ENCODE measurements at places on chromosomes 1 and 21.

GRCh38 chr1:245500546-245500945 is 345.8 kb downstream of the KIF26B start:
- peak; percentile 87 for DNase-seq

- DNase-seq = peak; percentile 46
Measured at GRCh38 chr1:200437556-200438203, 27.8 kb upstream of the ZNF281 start.

- DNase-seq = no peak
Measured at GRCh38 chr1:110873856-110874255, 908 bp downstream of the CD53 start.

GRCh38 chr1:234617131-234617985 is 7.4 kb upstream of the IRF2BP2 start:
- peak; percentile 74 for DNase-seq

DNA sequence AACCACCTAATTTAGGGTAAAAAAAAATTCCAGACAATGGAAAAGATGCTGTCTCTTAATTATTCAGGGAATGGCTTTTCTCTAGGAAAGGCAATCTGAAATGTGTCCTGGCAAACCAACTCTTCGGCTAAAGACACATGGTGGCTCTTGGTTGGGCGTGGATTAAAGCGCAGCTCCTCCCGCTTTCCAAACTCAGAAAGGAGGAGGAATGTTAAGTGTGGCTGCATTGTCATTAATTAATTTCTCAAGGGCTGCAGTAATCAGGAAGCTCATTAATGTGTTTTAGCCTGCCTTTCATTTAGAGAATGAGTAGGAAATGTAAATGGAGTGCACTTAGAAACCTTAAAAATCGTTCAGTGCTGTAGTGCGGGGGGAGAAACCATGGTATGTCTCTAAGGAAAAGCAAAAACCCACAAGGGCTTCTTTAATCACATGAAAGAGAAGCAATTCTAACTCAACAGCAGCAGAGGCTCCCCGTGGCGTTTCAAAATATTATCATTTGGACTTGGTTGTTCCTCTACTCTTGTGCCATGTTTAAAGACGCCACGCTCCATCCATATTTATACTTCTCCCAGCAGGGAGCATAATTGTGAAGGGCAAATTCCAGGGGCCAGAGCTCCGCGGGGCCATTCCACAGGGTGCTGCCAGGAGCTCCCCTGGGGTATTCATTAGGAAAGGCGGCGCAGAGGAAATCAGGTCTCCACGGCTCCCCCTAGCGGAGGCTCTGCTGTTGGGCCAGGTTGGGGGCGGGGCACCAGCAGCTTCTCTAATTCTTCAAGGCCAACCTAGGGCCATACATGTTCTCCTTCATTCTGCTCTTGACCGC is 91.9 kb upstream of the SSX2IP start:
- peak; percentile 43 for DNase-seq

DNA sequence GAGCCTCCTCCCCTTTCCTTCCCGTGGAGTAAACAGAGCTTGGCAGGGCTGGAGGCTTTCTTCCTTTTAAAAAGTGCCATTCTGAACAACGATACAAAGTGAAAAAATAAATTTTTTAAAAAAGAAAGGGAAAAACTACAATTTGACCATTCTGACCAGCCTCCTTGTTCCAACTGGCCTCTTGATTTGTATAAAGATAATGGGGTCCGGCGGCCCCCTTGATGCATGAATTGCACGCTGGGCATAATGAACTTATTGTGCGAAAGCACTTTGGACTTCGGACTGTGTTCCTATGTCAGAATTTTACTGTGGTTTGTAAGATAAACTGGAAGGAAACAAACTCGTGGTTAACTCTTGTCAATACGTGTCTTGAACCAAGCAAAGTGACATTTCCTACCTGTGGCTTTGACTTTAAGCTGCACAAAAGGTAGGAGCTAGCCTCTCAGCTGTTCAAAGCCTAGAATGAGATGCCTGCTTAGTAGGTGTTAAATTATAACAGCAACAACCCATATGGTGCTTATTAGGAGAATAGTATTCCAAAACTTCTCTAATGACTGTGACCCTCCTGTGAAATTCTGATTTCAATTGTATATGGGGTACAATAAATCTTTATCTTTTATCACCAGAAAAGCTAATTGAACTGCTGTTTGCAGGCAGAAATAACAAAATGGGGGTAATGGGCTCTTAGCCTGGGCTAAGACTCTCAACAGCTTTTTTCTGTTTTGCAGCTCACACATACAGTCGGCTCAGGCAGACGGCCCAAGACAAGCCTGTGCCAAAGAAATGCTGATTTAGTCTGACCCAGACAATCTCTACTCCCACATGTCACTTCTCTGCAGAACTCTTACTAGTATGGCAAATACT is 9.3 kb downstream of the IRF2BP2 start:
- DNase-seq = peak; percentile 71

DNA sequence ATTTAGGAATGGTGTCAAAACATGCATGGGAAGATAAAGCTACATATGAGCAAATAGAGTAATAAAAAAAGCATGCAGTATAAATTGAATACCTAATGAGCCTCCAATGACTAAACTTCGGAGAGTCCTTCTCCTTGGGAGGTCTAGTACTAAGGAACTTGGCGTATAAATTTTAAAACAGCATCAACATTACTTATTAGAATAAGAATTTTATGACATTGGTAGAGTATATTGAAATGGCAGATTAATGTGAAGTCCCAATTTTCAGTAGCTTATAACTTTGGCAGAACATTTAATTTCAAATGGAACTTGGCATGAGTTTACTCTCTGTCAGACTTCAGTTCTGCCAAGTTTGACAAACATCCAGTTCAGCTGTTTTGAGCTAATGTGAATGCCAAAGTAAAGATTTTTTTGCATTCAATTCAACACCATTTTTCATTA is 104.7 kb upstream of the RGS18 start:
- peak; percentile 2 for DNase-seq

- no peak for DNase-seq
Measured at GRCh38 chr21:42484966-42485365, 11.1 kb downstream of the RSPH1 start.

- no peak for DNase-seq
Measured at GRCh38 chr1:183721041-183721440, 67.9 kb upstream of the APOBEC4 start.

DNA sequence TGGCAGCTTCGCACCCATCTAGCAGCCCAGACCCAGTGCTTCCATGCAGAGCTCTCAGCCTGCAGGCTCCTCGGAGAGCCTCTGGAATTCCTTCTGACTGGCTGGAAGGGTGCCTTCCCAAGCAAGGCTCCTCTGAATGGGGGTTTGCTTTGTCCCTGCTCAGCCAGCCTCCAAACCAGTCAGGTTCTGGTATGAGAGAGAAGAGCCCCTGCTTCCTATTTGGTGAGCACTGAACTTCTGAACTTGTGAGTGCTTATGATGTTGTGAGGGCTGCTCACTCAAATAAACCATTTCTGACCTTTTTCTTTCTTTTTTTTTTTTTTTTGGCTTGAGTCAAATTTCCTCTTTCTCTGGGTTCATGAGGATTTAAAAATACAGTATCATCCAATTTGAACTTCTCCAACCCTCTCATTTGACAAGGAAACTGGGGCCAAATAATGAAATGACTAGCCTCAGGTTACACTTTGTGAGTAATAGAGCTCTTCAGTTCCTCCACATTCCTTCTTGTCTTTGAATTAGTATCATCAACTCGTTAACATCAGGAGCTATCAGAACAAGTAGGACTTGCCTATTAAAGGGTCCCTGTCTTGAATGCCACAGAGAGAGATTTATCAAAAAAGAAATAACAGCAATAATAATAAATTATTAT is 39.6 kb downstream of the GFI1 start:
- peak; percentile 51 for DNase-seq

DNA sequence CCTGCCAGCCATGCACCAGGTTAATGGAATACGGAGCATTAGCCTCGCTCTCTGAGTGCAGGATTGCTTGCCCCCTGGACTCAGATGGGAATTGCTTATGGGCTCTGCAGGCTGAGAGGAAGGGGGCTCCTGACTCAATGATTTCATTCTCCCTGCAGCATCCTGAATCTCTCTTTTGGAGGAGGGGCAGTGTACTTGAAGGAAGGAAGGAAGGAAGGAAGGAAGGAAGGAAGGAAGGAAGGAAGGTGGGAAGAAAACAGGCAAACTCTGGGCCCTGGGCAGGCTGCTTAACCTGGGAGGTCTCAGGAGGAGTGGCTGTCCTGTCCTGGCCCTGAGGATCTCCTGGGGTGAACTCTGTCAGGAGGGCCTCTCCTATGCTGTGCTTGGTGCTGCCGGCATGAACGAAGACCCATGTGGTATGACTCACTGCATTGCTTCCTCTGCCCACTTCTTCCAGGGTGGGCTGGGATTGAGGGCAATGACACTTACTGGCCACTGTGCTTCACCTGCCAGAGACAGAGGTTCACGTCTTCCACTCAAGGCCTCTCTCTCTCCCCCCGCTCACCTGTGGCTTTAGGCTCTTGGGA is 257.1 kb upstream of the CSF3R start:
- DNase-seq = no peak

DNA sequence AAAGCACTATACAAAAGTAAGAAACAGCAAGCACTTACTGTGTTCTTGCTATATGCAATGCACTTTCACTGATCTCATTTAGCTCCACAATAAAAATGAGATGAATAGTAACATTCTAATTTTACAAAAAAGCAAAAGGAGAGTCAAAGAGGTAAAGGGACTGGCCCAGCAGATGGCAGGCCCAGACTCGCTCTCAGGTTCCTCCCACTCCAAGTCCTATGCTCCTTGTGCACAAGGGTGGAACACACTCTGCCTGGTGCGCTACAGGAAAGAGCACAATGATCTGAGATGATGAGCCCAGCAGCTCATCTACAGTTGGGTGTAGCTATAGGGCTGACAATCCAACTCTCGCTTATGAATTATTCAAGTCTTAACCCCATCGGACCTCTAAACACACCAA is 94.1 kb upstream of the LYST start:
- no peak for DNase-seq

- no peak for DNase-seq
Measured at GRCh38 chr1:1428174-1428573, 7.1 kb upstream of the ANKRD65 start.

DNA sequence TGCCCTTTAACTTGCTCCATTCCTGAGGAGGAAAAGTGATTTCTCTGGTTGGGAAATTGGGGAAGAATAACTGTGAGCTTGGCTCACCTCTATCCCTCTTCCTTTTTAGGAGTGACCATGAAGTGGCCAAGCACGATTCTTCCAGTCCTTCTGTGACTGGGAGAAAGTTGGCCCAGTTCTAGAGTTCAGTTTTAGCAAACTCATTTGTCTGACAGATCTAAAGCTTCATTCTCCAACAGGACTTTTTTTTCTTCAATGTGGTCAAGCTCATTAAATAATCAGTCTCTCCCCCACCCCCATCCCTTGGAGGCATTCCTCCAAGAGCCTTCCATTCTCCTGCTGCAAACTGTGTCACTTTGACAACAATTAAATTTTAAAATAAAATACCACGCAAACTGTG is 6.4 kb upstream of the AGL start:
- no peak for DNase-seq

DNA sequence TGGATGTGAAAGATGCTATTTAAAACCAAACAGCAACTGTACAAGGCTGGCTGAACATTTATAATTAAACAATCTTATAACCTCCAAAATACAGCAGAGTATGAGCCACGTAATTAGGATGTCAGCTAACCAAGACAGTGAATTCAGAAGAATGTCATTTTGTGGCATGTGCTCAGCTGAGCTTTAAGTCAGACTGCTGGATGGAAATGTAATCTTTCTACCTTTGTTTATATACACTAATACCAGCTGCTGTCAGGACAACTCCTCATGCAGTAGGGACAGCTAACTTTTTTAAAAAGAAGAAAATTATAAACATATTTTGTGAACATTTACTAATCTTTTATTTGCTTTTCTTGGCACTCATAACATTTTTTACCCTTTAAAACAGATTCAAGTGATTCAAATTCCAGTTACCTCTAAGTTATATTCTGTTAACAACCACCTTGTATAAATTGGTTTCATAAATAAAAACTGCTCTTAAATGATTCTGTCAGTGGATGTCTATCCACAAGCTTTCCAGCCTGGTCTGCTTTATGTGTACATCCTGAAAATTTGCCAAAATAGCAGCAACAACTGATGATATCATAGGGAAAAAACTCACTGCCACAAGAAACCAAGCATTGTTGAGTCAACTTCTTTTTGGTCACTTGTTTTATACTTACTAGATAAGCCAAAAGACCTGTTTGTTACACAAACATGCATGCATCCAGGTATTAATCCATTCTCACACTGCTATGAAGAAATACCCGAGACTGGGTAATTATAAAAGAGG is 36.1 kb downstream of the DPH5 start:
- peak; percentile 80 for DNase-seq

GRCh38 chr1:42163536-42164503 is 725 bp downstream of the GUCA2A start:
- no peak for DNase-seq

DNA sequence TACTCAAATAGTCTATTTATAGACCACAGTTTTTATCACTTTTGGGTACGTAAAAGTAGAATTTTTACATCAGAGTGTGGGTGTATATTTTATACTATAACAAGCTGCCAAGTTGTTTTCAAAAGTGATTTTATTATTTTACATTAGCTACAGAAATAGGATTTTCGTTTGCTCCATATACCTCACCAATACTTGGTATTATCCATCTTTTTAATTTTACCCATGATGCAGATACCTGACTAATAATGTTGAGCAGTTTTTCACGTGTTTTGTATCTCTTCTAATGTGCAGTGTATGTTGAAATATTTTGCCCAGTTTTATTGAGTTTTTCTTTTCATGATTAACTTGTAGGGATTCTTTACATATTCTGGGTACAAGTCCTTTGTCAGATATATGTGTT is 379.8 kb downstream of the MATN1 start:
- DNase-seq = no peak

- DNase-seq = no peak
Measured at GRCh38 chr1:167482184-167482583, 36.1 kb downstream of the CD247 start.

DNA sequence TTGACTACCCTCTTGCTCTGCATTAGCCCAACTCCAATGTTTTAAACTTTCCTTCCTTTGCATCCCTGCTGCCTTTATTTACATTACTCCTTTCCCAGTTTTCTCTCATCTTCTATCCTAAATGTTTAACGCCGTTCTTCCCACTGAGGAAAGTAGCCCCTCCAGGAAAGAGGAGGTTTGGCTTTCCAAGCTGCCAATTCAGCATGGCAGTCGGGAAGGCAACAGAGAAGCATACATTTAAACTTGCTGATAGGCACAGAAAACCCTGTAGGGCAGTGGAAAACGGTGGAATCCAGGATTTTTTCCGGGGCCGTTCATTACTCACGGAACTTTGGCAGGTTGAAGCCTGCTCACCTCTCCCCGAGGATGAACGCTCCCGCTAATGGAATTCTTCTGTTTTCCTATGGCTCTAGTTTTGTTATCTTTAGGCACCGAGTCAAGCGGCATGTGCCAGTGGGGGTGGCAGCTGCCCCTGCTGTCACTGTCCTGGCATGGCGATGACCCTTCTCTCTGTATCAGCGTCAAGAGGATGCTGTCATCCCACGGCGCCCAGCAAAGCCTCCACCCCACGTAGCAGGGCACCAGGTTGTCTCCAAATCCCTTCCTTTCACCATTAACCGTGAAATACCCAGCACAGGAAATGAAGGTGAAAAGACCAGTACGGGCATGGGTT is 48.3 kb downstream of the ZBTB18 start:
- no peak for DNase-seq

GRCh38 chr1:91997607-91998195 is 32.1 kb upstream of the EPHX4 start:
- peak; percentile 64 for DNase-seq
